ENCODE measurements at places on chromosomes 4 and X. TPM values are rescaled to one million over a fixed set of nuclear protein-coding genes. Genes with fewer than 3 reads are reported as not detected.
A peak's percentile ranks its signal among the peaks of the same experiment; 100 is the strongest.

PORCN gene
- 11.1 TPM for total RNA-seq

FGFR3 gene
- total RNA-seq, result 1.6 TPM

GAB3 gene
- total RNA-seq, result 10.2 TPM

NUDT11 gene
- total RNA-seq, result 0.18 TPM

GABRG1 gene
- not detected for total RNA-seq

IL3RA gene
- 9.9 TPM for total RNA-seq

MAGEB1 gene
- total RNA-seq, result not detected

DNA sequence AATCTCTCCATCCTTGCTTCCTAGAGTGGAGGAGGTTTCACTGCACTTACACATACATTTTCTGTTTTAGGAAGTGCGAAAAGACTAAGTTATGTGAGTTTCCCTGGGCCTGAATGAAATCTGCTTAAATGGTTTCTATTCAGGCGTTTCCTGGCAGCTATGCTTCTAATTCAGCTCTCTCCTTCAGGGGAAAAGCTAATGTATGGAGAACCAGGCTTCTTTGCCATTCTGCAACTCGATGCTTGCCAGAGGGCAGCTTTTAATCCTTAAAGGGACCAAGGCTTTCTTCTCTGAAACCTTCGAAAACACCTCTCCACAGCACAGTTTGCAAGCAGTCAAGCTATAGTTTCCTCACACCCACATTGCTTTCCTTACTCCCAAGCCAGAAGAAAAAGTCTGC lies 89.5 kb upstream of the ARX start:
- no peak for DNase-seq

- no peak for DNase-seq
Observed at GRCh38 chr4:69759189-69759604, 1.2 kb downstream of the SULT1B1 start.

GRCh38 chrX:133849676-133850075 lies 135.7 kb downstream of the GPC3 start:
- DNase-seq, result no peak

GRCh38 chr4:31788676-31789075 lies 1068.5 kb downstream of the PCDH7 start:
- DNase-seq, result no peak

GRCh38 chrX:37302569-37302968 lies 46.6 kb upstream of the PRRG1 start:
- peak; percentile 20 for DNase-seq

DNA sequence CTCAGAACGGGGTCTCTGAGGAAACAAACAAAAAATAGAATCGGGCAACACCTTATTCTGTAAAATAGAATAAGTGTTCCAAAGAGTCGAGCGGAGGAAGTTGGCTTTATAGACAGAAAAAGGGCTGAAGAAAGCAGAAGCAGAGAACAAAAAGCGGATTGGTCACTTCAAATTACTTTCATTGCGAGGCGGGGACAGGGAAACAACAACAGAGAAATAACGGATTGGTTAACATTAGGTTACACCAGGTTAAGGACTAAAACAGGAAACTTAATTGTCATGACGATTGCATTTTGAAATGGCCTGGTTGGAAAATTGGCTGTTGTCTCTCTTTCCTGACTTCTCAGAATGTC lies 433 bp upstream of the COQ2 start:
- DNase-seq, result no peak

GRCh38 chrX:72545990-72546389 lies 26.7 kb downstream of the HDAC8 start:
- no peak for DNase-seq

GRCh38 chr4:185709802-185710486 lies 102.0 kb downstream of the SORBS2 start:
- DNase-seq, result no peak

- no peak for DNase-seq
Observed at GRCh38 chr4:140834839-140835495, 78.8 kb upstream of the TBC1D9 start.

GRCh38 chr4:6671648-6672047 lies 22.0 kb upstream of the S100P start:
- DNase-seq, result no peak

Data from left cardiac atrium (tissue), 4 donors.